Lower leg skin (tissue), 4 donors: ENCODE measurements at places on chromosomes 1 and 21.

GRCh38 chr1:86616871-86617270, 70.0 kb downstream of the CLCA4 start:
- DNase-seq, result no peak

DNA sequence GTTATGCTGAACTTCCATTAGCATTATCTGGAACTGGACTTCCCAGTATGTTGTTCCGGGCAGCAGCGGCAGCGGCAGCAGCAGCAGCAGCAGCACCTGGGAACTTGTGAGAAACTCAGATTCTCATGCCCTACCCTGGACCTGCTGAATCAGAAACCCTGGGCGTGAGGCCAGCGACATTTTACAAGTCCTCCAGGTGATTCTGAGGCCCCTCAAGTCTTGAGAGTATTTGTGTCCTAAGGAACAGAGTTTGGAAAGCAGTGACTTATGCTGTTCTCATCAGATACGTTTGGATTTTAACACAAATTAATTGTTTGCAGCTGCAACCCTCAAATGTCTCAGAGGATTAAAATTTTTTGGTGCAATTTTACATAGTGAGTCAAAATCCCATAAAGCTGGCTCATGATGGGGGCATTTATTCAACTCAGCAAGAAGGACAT, 157.2 kb upstream of the KAZN start:
- no peak for DNase-seq

GRCh38 chr1:228986093-228986904, 251.0 kb downstream of the RHOU start:
- DNase-seq, result peak; percentile 85

GRCh38 chr1:39043513-39043912, 17.4 kb downstream of the NDUFS5 start:
- no peak for DNase-seq

- no peak for DNase-seq
Measured at GRCh38 chr1:108117945-108118902, 81.9 kb downstream of the SLC25A24 start.

- DNase-seq, result no peak
Measured at GRCh38 chr1:212858461-212859265, 588 bp downstream of the FLVCR1 start.

GRCh38 chr1:243363832-243364231, 108.0 kb downstream of the SDCCAG8 start:
- no peak for DNase-seq

GRCh38 chr1:240149484-240150094, 57.9 kb downstream of the FMN2 start:
- DNase-seq, result no peak

GRCh38 chr1:4059270-4059669, 159.2 kb upstream of the C1orf174 start:
- DNase-seq, result no peak

DNA sequence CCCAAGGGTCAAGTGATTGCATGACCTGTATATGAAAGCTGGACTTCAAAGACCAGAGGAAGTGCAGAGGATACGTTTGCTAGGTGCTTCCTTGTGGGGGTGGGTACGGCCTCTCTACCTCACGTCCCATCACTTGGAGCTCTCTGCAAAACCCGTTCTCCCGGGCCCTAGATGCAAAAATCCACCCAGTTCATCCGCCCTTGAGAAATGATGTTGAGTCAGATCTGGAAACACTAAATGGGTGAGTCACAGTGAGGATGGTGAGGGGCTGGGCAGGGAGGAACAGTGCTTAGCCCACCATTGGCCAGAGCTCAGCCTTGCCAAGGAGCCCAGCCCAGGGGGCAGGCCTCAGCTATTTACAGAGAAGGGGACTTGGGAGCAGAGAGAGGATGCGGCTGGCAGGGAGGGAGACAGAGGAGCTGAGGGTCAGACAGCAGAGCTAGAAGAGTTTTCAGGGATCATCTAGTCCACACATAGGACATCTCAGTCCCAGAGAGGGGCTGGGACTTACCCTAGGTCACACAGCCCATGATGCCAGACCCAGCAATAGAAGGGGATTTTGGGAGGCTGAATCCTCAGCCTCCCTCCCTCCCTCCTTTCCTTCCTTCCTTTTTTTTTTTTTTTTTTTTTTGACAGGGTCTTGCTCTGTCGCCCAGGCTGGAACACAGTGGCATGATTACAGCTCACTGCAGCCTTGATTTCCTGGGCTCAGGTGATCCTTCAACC, 14.6 kb downstream of the ARHGEF10L start:
- no peak for DNase-seq

- DNase-seq, result no peak
Measured at GRCh38 chr1:188642704-188643103, 1814.0 kb downstream of the PLA2G4A start.

- DNase-seq, result no peak
Measured at GRCh38 chr1:42966688-42967612, 8.3 kb upstream of the SLC2A1 start.

DNA sequence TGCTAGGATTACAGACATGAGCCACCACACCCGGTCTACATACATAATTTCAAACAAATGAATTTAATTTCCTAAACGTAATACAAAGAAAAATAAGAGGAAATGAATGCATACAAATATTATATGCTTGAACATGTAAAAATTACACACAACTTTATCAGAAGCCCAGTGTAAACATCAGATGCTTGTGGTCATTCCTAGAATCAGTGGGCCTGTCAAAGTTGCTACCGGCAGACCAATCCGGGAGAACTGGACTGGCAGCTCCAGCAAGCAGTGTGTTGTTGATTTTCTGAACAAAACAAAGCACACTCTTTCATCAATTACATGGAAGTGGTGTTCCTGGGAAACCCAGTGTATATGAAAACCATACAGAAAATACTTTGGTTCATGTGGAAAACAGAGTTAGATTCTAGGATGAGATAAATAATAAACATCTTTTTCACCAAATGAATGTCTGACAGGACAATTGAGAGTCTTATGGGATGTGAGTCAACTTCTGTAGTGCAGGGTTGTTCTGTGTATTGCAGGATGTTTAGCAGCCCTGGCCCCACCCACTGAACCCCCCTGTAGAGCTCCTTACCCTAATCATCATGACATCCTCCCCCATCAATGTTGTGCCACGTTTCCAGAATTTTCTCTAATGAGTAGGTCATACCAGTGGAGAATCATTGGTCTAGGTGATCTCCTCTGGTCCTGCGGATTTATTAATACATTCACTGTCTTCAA, 33.8 kb downstream of the MFSD2A start:
- no peak for DNase-seq

- DNase-seq, result no peak
Measured at GRCh38 chr1:15051882-15052528, 101.5 kb upstream of the TMEM51 start.

DNA sequence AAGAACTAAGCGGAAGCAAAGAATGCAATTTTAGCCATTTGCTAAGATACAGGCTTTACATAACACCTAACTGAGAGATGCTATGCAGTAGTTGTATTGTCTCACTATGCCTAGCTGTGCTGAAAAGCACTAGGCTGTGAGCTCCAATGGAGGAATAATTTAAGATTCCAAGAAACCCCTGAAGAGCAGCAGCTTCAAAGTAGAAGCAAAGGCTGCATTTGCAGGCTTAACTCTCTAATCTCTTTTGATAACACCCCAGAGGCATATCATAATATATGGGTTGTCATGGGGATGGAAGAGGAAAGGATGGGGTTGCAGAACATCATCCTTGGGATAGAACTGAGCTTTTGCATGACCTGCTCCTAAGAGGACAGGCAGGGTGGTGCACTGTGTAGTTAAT, 102.0 kb downstream of the ERG start:
- DNase-seq, result no peak

GRCh38 chr1:228090613-228091081, 8.1 kb downstream of the ARF1 start:
- no peak for DNase-seq

GRCh38 chr21:43783098-43783700, 6.2 kb upstream of the RRP1 start:
- DNase-seq, result no peak

DNA sequence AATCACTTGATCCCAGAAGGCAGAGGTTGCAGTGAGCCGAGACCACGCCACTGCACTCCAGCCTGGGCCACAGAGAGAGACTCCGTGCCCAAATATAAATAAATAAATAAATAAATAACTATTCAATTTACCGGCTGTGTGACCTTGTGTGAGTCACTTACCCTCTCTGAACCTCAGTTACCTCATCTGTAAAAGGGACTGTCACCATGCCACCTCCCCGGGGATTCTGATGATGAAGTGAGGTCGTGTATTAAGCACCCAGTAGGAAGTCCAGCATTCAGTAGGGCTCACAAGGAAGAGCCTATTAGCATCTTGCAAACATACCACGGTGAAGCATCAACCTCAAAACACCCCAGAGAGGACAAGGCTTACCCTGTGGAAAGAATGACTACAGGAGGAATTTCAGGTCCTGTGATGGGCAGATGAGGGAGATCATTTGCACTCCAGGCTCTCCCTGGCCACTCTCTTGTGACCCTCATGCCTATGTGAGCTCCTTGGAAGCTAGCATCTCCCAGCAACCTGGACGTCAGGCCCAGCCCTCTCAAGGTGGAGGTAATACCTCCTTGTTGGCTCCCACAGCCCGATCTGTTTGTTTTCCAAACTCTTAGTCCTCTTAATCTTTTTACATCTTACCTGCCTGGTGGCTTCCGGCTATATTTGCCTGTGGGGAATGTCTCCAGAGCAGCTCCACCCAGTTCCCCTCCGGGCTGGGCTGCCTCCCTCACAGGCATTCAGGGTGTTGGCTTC, 7.6 kb upstream of the C1QA start:
- DNase-seq, result no peak

- DNase-seq, result no peak
Measured at GRCh38 chr1:97739596-97740103, 181.2 kb downstream of the DPYD start.

- DNase-seq, result no peak
Measured at GRCh38 chr1:114126261-114127095, 27.2 kb downstream of the SYT6 start.

GRCh38 chr1:202376247-202376646, 27.7 kb downstream of the PPP1R12B start:
- no peak for DNase-seq

DNA sequence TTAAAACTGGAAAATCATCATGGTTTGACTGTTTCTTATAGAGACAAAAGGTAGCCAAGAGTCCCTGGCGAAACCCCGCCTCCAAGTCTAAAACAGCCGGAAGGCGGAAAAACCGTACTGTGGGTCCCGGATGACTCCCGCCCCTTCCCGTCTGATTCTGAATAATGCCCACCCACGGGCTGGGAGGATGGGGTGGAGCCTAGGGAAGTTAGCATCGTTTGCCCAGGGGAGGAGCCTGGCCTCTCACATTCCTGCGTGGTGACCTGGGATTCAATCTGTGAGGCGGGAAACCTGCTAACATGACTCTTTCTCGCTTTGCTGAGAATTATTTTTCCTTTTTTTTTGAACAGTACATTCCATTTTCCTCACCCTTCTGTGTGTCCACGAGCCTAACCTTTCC, 124.9 kb downstream of the KCNK1 start:
- no peak for DNase-seq
